ENCODE measurements at places on chromosomes 4 and X.

GRCh38 chr4:156505341-156505955 is 466.2 kb downstream of the PDGFC start:
- H3K4me3 ChIP-seq, result no peak overlapping the region
- H3K27me3 ChIP-seq, result no peaks in the 10 kb centered on the region
- H3K36me3 ChIP-seq, result no peaks in the 10 kb centered on the region
- H3K27ac ChIP-seq, result no peak overlapping the region
- no peak for DNase-seq
- H3K4me1 ChIP-seq, result no peaks in the 10 kb centered on the region

GRCh38 chrX:56785442-56785841 is 56.4 kb downstream of the NBDY start:
- H3K4me1 ChIP-seq, result peaks cover 4% of the 10 kb centered on the region
- DNase-seq, result no peak
- peaks cover 6% of the 10 kb centered on the region for H3K36me3 ChIP-seq
- H3K27me3 ChIP-seq, result no peaks in the 10 kb centered on the region
- H3K4me3 ChIP-seq, result no peak overlapping the region

DNA sequence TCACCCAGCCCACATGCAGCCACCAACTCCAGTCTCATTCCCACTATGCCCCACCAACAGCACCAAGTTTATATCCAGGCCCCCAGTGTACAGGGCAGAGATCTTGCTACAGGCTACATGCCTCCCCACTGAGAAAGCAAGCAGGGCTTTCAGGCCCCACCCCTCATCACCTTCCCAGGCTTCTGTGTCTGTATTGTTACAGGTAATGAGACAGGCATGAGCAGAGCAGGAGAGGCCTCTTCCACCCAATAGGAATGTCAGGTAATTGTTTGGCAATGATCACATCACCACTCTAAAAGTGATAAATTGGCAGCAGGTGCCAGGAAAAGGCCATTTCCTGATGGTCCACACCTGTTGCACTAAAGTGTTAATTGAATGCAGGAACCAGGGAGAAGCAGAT is 102.5 kb downstream of the ZNF518B start:
- no peak overlapping the region for H3K27ac ChIP-seq
- no peak overlapping the region for H3K4me3 ChIP-seq
- H3K36me3 ChIP-seq, result no peaks in the 10 kb centered on the region
- peaks cover 7% of the 10 kb centered on the region for H3K27me3 ChIP-seq

DNA sequence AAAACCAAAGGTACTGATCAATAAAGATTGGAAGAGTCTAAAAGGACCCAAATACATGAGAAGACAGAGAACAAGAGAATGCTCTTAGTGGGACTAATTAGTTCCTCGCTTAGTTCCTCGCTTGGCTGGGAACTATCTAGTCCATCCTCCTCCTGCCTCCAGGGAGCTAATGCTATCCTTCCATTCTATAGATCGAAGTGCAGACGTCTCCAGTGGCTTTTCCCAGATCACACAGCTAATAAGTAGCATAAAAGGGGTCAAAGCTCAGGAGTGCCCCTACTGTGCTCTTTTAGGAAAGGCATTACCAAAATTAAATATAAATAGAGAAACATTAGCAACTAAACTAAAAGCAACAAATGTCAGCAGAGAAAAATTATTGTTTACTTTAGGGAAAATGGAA is 42.3 kb upstream of the PPARGC1A start:
- no peak overlapping the region for H3K4me3 ChIP-seq
- H3K36me3 ChIP-seq, result no peaks in the 10 kb centered on the region
- H3K4me1 ChIP-seq, result no peaks in the 10 kb centered on the region
- no peak for DNase-seq

DNA sequence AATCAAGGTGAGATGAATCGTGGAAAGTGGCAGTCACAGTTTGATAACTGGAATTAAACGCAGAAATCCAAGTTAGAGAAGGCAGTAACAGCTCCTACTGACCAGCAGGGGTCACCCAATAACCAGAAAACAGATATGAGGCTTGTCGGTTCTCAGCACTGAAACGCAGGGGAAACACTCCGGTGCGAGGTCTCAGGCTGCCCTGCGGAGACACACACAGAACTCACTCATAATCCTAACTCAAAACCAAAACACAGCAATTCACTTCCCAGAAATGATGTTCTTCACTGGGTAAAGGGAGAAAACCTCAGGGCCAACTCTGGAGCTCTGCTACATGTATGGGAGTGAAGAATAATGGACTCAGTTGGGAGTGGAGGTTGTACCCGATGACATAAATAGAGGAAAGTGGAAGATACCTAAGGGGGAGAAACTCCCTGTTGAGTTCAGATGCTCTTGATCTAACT is 384.4 kb downstream of the RAPGEF2 start:
- no peak for DNase-seq
- no peaks in the 10 kb centered on the region for H3K4me1 ChIP-seq
- no peaks in the 10 kb centered on the region for H3K27me3 ChIP-seq
- no peaks in the 10 kb centered on the region for H3K36me3 ChIP-seq
- H3K27ac ChIP-seq, result no peak overlapping the region

GRCh38 chrX:17020851-17021821 is 74.7 kb downstream of the REPS2 start:
- H3K4me3 ChIP-seq, result no peak overlapping the region
- no peak for DNase-seq
- H3K36me3 ChIP-seq, result no peaks in the 10 kb centered on the region
- no peak overlapping the region for H3K27ac ChIP-seq
- H3K27me3 ChIP-seq, result no peaks in the 10 kb centered on the region

- DNase-seq, result no peak
Measured at GRCh38 chr4:78588894-78589545, 37.5 kb downstream of the ANXA3 start.

DNA sequence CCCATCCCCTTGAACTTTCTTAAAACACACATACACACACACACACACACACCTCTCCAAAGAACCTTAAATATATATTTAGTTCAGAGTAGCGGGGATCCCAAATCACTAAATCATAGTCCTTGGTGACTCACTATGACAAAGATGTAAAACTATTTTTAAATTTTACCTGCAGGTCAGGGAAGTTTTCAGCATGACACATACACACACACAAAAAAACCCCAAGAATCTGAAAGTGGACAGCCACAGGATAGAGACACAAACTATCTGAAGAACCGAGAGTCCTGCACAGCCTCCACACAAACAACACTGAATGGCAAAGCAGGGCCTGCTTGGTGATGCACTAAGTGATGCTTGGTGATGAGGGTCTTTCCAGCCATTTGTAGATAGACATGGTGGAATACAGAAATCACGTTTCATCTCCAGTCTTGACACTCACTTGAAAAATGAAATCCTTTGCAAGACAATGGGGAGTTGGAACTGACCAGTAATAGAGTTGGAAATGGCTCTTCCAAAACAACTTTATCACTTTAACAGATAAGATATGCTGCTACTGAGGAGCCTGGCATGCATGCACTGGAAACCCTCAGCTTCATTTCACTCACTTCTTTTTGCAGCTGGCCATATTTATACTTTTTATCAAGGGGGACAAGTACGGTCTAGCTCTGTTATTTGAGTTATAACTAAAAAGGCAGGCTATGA is 307.3 kb downstream of the RAPGEF2 start:
- no peak for DNase-seq
- no peaks in the 10 kb centered on the region for H3K27me3 ChIP-seq
- H3K36me3 ChIP-seq, result no peaks in the 10 kb centered on the region
- no peak overlapping the region for H3K4me3 ChIP-seq
- no peaks in the 10 kb centered on the region for H3K4me1 ChIP-seq

- no peak overlapping the region for H3K4me3 ChIP-seq
- peak; percentile 32 for DNase-seq
- peaks cover 5% of the 10 kb centered on the region for H3K27me3 ChIP-seq
- no peaks in the 10 kb centered on the region for H3K36me3 ChIP-seq
Measured at GRCh38 chr4:113825272-113825671, 63.7 kb upstream of the CAMK2D start.

DNA sequence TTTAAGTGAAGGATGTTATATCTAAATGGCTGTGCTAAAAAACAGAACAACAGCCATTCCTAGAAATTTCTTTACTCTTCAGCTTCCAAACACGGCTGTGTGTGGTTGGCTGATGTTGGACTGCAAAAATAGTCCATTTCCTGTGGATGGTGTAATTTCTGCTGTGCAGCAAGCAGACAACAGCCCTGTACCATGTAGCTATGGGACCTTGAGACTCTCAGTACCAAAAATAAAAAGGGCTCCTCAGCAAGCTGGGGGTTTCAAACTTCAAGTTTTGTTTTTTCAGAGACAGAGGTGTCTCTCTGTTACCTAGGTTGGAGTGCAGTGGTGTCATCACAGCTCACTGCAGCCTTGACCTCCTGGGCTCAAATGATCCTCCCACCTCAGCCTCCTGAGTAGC is 18.1 kb downstream of the CD40LG start:
- no peaks in the 10 kb centered on the region for H3K27me3 ChIP-seq
- peaks cover 20% of the 10 kb centered on the region for H3K4me1 ChIP-seq
- no peak overlapping the region for H3K4me3 ChIP-seq

DNA sequence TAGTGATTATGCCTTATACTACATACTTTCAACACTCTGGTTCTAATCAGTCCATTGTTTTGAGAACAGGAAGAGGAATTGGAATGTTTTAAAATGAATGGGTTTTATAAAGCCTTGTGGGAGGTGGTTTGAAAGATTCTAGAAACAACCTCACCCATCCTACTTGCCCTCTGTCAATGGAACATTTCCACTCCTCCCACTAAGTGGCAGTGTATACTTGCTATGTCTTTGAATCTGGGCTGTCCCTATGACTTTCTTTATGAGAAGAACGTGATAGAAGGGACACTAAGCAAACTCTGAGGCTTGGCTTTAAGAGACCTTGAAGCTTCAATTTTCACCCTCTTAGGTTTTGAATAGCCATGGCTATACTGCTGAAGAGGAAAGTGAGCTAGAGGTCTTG is 611.2 kb downstream of the PPP4R3C start:
- H3K27ac ChIP-seq, result no peak overlapping the region
- H3K4me3 ChIP-seq, result no peak overlapping the region
- no peaks in the 10 kb centered on the region for H3K36me3 ChIP-seq

DNA sequence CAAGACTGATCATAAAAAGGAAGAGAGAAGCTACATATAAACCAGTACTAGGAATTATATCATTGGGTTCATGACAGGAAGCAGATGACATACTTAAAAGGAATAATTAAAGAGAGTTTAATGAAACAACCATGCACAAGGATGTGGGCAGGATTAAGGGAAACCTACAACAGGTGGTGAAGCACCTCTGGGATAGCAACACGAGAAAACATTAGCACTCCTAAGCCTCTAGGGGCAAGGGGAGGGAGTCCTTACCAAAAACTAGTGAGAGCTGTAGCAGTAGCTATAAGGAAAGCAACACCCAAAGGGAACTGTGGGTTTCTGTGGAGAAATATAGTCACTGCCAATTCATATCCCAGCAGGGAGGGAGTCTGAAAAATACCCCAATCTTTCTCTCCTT is 7.2 kb upstream of the THOC2 start:
- no peaks in the 10 kb centered on the region for H3K36me3 ChIP-seq
- H3K4me3 ChIP-seq, result no peak overlapping the region
- H3K27ac ChIP-seq, result no peak overlapping the region
- no peak for DNase-seq

GRCh38 chr4:75040703-75041102 is 107.8 kb downstream of the PARM1 start:
- H3K27me3 ChIP-seq, result no peaks in the 10 kb centered on the region
- no peak for DNase-seq
- H3K27ac ChIP-seq, result no peak overlapping the region
- H3K4me3 ChIP-seq, result no peak overlapping the region
- no peaks in the 10 kb centered on the region for H3K36me3 ChIP-seq

DNA sequence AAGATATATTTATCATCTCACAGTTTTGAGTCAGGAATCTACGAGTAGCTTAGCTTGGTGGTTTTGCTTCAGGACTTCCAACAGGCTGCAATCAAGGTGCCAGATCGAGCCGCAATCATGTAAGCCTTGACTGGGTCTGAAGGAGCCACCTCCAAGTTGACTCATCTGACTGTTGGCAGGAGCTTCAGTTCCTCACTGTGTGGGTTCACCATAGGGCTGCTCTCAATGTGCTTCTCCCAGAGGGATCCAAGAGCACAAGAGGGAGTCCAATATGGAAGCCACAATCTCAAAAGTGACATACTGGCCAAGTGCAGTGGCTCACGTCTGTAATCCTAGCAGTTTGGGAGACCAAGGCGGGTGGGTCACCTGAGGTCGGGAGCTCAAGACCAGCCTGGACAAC is 26.5 kb downstream of the DCHS2 start:
- no peak overlapping the region for H3K4me3 ChIP-seq
- H3K27ac ChIP-seq, result no peak overlapping the region
- H3K4me1 ChIP-seq, result no peaks in the 10 kb centered on the region
- no peak for DNase-seq
- H3K27me3 ChIP-seq, result peaks cover 4% of the 10 kb centered on the region

DNA sequence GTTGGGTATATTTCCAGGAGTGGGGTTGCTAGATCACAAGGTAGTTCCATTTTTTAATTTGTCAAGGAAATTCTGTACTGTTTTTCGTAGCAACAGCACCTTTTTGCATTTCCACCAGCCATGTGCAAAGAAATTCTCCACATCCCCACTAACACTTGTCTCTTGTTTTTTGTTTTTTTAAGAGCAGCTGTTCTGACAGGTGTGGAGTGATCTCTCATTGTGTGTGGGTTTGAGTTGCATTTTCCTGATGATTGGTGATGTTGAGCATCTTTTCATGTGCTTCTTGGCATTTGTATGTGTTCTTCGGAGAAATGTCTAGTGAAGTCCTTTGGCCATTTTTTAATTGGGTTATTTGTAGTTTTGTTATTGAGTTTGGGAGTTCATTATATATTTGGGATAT is 80.3 kb upstream of the PUDP start:
- no peaks in the 10 kb centered on the region for H3K4me1 ChIP-seq
- H3K27ac ChIP-seq, result no peak overlapping the region
- H3K27me3 ChIP-seq, result no peaks in the 10 kb centered on the region

- H3K36me3 ChIP-seq, result no peaks in the 10 kb centered on the region
- no peaks in the 10 kb centered on the region for H3K4me1 ChIP-seq
- no peaks in the 10 kb centered on the region for H3K27me3 ChIP-seq
- no peak overlapping the region for H3K27ac ChIP-seq
- DNase-seq, result no peak
Measured at GRCh38 chr4:110181890-110182289, 16.5 kb downstream of the ELOVL6 start.

GRCh38 chr4:23934915-23935314 is 45.1 kb upstream of the PPARGC1A start:
- H3K4me1 ChIP-seq, result no peaks in the 10 kb centered on the region
- H3K27me3 ChIP-seq, result no peaks in the 10 kb centered on the region
- no peak overlapping the region for H3K4me3 ChIP-seq
- no peaks in the 10 kb centered on the region for H3K36me3 ChIP-seq

DNA sequence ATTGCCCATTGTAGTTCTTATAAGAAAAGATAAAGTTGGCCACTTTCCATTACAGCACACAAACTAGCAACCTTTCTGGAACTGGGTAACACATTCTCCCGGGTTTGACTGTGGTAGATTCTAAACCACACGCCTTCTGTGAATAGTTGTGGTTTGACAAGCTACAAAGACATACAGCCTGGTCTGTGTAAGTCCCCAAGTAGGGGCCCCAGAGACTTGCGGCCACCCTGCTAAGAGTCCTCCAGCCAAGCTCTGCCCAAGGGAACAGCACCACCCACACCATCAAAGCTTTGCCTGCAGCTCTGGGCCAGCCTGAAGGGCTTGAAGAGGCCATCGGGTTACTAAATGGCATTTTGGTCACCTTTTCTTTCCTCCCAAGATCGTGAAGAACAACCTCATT is 203.4 kb downstream of the MAML3 start:
- DNase-seq, result no peak
- no peaks in the 10 kb centered on the region for H3K27me3 ChIP-seq
- H3K27ac ChIP-seq, result no peak overlapping the region

Measured in CD4-positive, CD25-positive, alpha-beta regulatory T cell (primary cell).